Posterior vena cava (tissue), 2 donors: ENCODE measurements at places on chromosomes 7 and 10. TPM values are rescaled to one million over a fixed set of nuclear protein-coding genes. Genes with fewer than 3 reads are reported as not detected.

- DNase-seq: no peak
Observed at GRCh38 chr10:78405231-78405630, 371.6 kb downstream of the RPS24 start.

GRCh38 chr7:44193011-44193802 is 4.0 kb upstream of the GCK start:
- DNase-seq: no peak

DNA sequence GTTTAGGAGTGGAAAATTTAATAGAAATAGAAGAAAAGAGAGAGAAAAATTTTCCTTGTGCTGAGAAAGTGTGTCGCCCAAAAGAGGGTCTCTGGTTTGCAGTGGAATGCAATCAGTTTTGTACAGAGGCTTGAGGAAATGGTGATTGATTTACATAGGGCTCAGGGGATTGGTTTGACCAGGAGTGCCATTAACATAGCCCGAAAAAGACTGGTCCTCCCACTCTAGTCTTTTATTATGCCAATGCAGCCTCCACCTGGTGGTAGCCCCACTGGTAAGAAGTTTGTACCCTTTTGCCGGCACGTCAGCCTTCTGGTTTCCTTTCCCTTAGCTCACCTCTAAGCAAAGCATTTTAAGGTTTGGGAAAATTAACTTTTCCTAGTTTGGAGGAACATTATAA is 885.3 kb downstream of the XPNPEP1 start:
- no peak for DNase-seq

- no peak for DNase-seq
Observed at GRCh38 chr10:79475119-79475653, 29.8 kb upstream of the ZCCHC24 start.

DNA sequence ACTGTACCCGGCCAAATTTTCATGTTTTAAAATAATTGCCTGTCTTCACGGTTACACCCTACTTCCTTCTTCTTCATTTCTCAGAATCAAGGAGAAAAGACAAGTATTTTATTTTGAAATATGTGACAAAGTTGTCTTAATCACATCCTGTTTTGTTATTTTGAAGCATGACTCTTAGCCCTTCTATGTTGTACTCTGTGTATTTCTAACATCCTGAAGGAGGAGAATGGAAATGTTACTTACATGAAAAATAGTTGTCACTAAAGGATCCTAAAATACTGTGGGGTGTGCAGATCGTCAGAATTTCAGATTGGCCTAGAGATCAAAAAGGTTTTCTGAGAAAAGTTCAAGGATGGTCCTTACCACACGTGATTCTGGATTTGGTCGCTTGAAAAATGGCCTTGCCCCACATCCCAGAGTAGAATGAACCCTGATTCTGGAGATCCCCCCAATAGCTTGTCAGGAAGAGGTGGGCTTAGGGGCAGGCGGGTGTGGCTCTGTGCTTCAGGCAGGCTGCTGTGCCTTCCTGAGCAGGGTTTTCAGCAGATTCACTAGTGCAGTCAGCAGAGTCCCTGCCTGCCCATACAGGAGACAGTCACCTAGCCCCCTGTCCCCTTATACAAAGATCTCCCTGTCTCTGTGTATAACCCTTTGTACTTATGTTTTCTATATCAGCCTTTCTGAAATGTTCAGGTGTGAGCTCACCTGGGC is 8.6 kb downstream of the UPP1 start:
- DNase-seq: no peak

DNA sequence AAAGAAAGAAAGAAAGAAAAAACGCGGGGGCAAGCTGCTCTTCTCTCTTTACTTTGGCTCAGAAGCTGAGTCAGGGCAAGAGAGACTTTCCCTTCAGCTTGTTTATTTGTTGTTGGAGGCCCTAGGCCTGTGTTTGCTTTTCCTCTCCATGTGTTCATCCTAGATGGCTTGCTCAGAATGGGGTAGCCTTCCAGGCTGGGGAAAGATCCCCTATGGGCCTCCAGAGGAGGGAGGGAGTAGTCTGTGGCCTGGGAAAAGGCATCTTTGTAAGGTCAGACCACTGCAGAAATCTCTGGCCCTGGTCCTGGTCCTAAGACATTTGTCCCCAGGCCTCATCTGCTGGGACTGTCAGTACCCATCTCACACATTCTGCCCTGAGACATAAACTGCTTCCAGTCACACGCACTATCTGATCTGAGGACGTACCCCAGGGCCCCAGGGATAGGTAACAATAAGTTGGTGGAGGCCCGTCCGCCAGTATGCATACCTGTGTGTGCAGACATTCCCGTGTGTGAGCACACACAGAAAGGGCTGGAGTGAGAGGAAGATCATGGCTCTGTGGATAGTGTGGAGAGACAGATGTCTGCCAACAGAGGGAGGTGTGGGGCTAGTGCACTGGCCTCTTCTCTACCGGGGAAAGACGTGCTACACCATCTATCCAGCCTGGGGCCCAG is 4.9 kb upstream of the SCD start:
- DNase-seq: no peak

- no peak for DNase-seq
Observed at GRCh38 chr10:77667426-77668324, 30.1 kb upstream of the KCNMA1 start.

- DNase-seq: no peak
Observed at GRCh38 chr7:47897831-47898230, 50.4 kb downstream of the PKD1L1 start.

- peak; percentile 54 for DNase-seq
Observed at GRCh38 chr7:64308016-64308270, 5.8 kb upstream of the ZNF736 start.

GRCh38 chr10:120075349-120075748 is 182.8 kb downstream of the SEC23IP start:
- DNase-seq: no peak

DNA sequence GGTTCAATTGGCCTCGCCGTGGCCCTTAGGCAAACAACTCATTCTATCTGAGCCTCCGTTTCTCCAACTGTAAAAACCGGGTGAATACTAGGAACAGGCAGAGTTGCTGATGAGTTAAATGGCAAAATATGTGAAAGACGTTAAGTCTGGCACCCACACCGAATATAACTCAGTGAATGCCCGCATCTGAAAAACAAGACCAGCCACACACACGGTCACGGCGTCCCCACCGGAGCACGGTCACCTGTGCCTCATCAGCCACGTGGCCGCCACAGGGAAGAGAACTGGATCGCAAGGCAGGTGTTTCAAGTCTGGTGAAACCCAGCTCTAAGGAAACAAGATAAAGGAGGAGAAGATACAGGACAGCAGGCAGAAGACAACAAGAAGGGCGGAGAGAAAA is 20.4 kb downstream of the PRKAG2 start:
- DNase-seq: no peak

- DNase-seq: no peak
Observed at GRCh38 chr7:140404565-140405065, 757 bp downstream of the RAB19 start.

- no peak for DNase-seq
Observed at GRCh38 chr10:117476716-117477115, 65.8 kb upstream of the EMX2 start.

DNA sequence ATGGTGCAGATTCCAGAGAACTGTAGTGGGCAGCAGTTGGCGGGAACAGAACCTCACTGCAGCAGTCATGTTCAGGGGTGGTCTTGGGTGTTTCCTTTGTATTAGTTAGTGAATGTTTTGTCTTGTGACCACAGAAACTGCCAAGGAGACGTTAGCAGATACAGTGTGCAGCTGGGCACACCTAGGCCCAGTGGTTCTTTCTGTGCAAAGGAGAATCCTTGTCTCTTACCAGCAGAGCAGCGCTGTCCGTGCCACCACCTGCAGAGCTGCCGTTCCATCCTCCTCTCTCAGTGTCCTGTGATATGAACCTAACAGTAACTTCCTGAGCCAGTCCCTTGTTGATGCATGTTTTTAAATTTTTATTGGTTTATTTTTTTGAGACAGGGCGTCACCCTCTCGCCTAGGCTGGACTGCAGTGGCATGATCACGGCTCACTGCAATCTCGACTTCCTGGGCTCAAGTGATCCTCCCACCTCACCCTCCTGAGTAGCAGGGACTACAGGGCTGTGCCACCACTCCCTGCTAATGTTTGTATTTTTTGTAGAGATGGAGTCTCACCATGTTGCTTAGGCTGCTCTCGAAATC is 60.6 kb downstream of the WDR37 start:
- no peak for DNase-seq

DNA sequence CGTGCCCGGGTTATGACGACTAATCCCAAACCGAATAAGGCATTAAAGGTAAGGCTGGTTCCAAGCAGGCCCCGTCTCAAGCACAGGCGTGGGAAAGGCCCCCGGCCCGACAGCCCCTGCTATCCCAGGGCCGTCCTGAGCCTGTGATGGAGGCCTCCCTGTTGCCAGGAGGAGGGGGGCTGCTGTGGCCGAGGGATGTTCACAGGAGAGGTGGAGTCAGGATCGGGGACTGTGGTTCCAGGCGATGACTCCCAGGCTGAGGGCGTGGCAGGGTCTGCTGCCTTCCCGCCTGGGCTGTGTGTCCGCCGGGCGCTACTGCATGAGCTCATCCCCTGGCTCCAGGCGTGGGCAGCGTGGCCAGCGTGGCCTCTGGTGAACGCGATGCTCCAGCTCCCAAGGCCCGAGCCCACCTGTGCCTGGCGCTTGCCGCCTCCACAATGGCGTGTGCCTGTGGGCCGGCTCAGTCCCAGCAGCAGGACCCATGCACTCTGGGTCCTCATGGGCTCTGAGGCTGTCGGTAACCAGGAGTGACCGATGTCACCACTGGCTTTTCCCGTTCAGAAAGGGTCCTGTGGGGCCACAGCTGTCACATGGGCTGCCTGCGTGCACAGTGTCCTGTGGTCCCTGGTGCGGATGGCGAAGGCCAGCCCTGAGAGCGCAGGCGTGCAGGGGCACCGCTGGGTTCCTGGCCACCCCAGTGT is 8.8 kb downstream of the MAFK start:
- peak; percentile 94 for DNase-seq

DNA sequence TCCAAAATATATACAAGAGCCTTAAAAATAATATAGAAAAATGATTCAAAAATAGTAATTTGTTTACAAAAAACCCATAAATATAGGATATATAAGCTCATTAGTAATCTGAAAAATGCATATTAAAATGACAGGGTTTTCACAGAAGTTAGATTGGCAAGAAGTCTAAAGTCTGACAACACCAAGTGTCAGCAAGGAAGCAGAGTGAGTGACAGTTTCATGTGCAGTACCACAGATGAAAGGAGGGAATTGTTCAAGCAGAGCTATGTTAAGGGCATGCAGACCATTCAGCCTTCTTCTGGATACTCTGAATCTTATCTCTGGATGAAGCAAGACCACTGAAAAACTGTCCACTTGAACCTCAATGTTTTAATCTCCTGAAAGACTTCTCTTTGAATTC is 55.9 kb downstream of the ZNF248 start:
- no peak for DNase-seq

GRCh38 chr7:45971661-45972175 is 50.6 kb upstream of the IGFBP3 start:
- DNase-seq: no peak

- no peak for DNase-seq
Observed at GRCh38 chr10:126500185-126500584, 111.9 kb upstream of the ADAM12 start.

DNA sequence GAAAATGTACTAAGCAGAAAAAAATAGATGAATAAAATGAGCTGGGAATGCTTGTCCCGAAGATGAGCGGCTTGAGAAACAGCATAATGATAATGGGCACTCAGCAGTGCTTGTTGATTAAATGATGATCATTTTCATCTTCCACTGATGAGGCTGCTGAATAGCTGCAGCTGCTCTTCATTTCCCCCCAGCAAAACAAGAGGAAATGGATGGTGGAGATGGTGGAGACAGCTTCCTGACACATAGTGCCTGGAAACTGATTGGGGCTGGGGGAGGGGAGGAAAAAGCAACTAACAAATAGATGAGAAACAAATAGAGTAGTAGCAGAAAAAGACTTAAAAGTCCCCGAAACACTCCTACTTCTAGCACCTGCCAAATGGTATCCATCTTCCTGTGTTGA is 41.4 kb downstream of the MRC1 start:
- no peak for DNase-seq

DNA sequence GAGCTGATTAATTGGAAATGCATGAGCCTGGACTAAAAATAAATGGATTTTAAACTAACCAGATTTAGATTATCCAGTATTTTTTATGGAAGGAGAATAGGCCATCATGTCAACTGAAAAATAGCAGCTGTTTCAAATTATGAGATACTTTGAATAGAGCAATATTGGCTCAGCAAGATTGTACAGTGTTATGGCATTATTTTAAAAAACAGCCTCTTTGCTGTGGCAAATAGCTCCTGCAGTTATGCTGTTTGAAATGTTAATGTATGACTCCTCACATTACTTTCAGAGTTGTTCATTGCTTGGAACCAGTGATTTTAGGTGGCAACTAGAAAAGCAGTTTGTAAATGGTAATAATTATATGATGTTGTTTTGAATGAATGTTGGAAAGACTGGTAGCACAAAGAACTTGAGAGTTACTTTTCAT is 244.5 kb downstream of the KIAA1217 start:
- no peak for DNase-seq

- no peak for DNase-seq
Observed at GRCh38 chr10:75720157-75720556, 288.7 kb downstream of the LRMDA start.

- DNase-seq: no peak
Observed at GRCh38 chr10:69668721-69669120, 38.7 kb downstream of the FAM241B start.

DNA sequence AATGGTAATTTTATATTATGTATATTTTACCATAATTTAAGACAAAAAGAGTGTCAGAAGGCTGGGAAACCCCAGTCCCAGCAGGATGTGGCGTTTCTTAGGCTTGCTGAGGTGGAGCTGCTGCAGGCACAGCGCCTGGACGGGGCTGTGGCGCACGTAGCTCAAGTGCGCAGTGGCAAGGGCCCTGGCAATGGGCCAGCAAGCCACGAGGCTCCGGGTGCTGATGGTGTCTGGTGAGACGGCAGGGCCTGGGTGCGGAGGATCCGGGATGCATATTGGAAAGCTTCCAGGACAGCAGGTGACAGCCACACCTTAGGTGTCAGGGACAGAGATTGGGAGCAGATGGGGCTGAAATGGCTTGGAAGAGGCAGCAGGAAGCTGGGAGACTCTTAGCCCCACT is 37.2 kb downstream of the CLEC2L start:
- DNase-seq: no peak

GRCh38 chr7:40569326-40569725 is 434.5 kb downstream of the SUGCT start:
- DNase-seq: no peak

Gene ADRB1
- total RNA-seq: 0.14 TPM

Gene NAT16
- not detected for total RNA-seq

Gene ANXA7
- total RNA-seq: 131 TPM

Gene BTBD16
- total RNA-seq: not detected

Gene NME8
- total RNA-seq: 0.29 TPM

Gene HOXA1
- 0.71 TPM for total RNA-seq

Gene NPFFR1
- total RNA-seq: not detected

Gene ANXA8
- total RNA-seq: not detected

Gene CAMK1D
- total RNA-seq: 12.2 TPM

Gene DENND11
- total RNA-seq: 12.2 TPM

Gene PNLIPRP3
- total RNA-seq: not detected

Gene ZNF117
- 9.9 TPM for total RNA-seq

Gene TMEM72
- not detected for total RNA-seq

Gene ENO4
- total RNA-seq: not detected
